Gastrocnemius medialis (tissue), 4 donors: ENCODE measurements at places on chromosomes 4 and X. TPM values are rescaled to one million over a fixed set of nuclear protein-coding genes. Genes with fewer than 3 reads are reported as not detected.
A peak's percentile ranks its signal among the peaks of the same experiment; 100 is the strongest.

- no peak for DNase-seq
- H3K4me3 ChIP-seq: no peak overlapping the region
- H3K36me3 ChIP-seq: no peaks in the 10 kb centered on the region
- H3K27ac ChIP-seq: no peak overlapping the region
- no peaks in the 10 kb centered on the region for H3K27me3 ChIP-seq
- H3K4me1 ChIP-seq: no peaks in the 10 kb centered on the region
Observed at GRCh38 chr4:89586864-89587263, 250.1 kb downstream of the SNCA start.

The BEND2 gene
- not detected for total RNA-seq

DNA sequence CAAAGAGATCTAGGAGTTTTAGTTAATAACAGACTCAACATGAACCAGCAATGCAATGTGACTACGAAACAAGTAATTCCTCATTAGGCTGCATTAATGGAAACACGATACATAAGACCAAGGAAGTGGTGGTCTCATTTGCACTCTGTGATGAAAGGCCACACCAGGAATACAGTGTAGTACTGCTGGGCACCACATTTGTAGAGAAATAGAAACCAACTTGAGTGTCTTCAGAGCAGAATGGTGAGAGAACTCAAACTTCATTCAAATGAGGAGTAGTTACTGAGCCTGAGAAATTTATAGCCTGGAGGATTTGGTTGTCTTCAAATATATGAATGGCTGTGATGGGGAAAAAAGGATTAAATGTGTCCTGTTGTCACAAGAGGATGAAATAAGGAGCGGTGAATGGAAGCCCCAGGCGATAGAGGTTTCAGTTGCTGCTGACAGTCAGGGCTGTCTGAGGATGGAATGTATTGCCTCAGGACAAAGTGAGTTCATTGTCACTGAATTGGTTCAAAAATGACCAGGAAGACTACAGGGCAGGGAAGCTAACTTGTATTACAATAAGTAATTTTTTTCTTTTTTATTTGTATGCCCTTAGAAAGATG is 50.9 kb downstream of the NFKB1 start:
- DNase-seq: no peak
- no peaks in the 10 kb centered on the region for H3K27me3 ChIP-seq
- no peaks in the 10 kb centered on the region for H3K36me3 ChIP-seq
- no peak overlapping the region for H3K4me3 ChIP-seq
- no peak overlapping the region for H3K27ac ChIP-seq

GRCh38 chr4:71460371-71460770 is 121.6 kb downstream of the SLC4A4 start:
- no peak overlapping the region for H3K4me3 ChIP-seq
- no peaks in the 10 kb centered on the region for H3K27me3 ChIP-seq
- no peak overlapping the region for H3K27ac ChIP-seq
- H3K4me1 ChIP-seq: no peaks in the 10 kb centered on the region

- peaks cover 29% of the 10 kb centered on the region for H3K4me1 ChIP-seq
- DNase-seq: no peak
- no peaks in the 10 kb centered on the region for H3K36me3 ChIP-seq
- peak overlapping the region; percentile 62 for H3K27ac ChIP-seq
- no peak overlapping the region for H3K4me3 ChIP-seq
Observed at GRCh38 chr4:10005632-10006031, 15.7 kb downstream of the SLC2A9 start.

DNA sequence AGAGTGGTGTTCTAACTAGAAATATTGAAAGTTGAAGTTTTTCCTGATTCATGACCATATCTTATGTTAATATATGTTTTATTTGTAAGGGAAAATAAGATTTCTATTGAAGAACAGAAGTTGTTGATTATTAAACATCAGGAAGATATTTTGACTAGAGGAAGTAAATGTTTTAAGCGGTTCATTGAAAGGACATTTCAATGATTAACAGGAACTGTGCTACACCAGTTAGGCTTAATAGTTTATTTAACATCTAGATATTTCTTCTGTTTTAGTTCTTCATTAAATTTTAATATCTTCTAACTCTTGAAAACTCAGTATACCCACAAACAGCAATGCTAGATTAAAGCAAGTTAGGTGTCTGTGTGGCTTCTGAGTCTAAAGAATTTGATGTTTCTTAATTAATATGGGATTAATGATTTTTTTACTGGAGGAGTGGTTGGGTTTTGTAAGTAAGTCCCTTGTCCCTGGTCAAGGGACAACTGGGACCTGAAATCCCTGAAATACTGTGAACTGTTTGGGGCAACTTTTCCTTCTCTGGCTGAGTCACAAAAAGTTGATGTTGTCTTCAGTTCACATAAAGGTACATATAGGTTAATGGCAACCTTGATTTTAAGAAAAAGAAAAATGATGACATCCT is 42.9 kb upstream of the CYP4V2 start:
- no peak overlapping the region for H3K4me3 ChIP-seq
- H3K27me3 ChIP-seq: no peaks in the 10 kb centered on the region
- no peak for DNase-seq
- H3K4me1 ChIP-seq: peaks cover 9% of the 10 kb centered on the region
- no peak overlapping the region for H3K27ac ChIP-seq

- H3K4me3 ChIP-seq: no peak overlapping the region
- no peak overlapping the region for H3K27ac ChIP-seq
- H3K4me1 ChIP-seq: peaks cover 27% of the 10 kb centered on the region
Observed at GRCh38 chr4:138177278-138177968, 64.7 kb downstream of the SLC7A11 start.

DNA sequence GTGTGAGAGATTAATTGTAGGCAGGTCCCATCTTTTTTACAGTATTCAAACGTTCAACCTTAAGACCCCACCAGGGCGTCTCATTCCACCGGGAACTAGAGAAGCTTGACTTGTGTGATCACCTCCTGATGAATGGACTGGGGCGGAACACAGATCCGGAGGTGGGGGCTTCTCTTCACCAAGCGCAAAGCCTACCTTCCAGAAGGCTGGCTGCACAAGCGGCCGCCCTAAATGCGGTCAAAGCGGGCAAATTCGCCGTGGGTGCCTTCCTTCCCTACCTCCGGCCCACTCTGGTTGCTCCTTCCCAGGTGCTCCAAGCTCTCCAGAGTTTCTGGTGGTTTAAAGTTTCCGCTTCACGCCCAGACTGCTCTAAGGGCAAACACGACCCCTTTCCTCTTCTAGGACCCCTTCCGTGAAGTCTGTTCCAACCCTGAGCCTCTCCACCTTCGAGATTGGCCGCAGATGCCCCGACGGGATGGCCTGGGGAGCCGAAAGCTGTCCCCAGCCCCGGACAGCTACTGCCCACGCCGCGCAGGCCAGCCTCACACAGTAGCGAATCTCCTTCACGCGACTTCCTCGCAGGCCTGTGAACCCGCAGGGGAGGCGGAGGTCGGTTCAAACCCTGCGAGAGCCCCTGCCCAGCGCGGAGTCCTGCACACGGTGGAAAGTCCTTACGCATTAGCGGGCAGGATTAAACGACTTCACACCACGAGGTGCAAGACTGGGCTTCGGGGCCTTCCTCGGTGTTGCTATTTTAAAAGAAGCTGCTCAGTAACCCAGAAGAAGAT is 1.6 kb upstream of the WWC2 start:
- H3K36me3 ChIP-seq: no peaks in the 10 kb centered on the region
- no peak for DNase-seq
- peak overlapping the region; percentile 82 for H3K27ac ChIP-seq
- peaks cover 15% of the 10 kb centered on the region for H3K4me1 ChIP-seq
- peak overlapping the region; percentile 80 for H3K4me3 ChIP-seq
- no peaks in the 10 kb centered on the region for H3K27me3 ChIP-seq

The LRP2BP gene
- total RNA-seq: 0.42 TPM

GRCh38 chrX:18537068-18537467 is 111.7 kb downstream of the CDKL5 start:
- no peaks in the 10 kb centered on the region for H3K4me1 ChIP-seq
- H3K27me3 ChIP-seq: no peaks in the 10 kb centered on the region
- H3K4me3 ChIP-seq: no peak overlapping the region
- H3K27ac ChIP-seq: no peak overlapping the region
- H3K36me3 ChIP-seq: no peaks in the 10 kb centered on the region

The ADH1C gene
- total RNA-seq: 27.0 TPM

The IGBP1 gene
- total RNA-seq: 77.4 TPM

- no peak overlapping the region for H3K27ac ChIP-seq
- no peaks in the 10 kb centered on the region for H3K36me3 ChIP-seq
- H3K4me3 ChIP-seq: no peak overlapping the region
- no peaks in the 10 kb centered on the region for H3K4me1 ChIP-seq
Observed at GRCh38 chr4:71360844-71361243, 22.0 kb downstream of the SLC4A4 start.

GRCh38 chr4:91171217-91171616 is 1044.0 kb downstream of the CCSER1 start:
- DNase-seq: no peak
- H3K4me3 ChIP-seq: no peak overlapping the region
- no peaks in the 10 kb centered on the region for H3K4me1 ChIP-seq
- no peak overlapping the region for H3K27ac ChIP-seq
- no peaks in the 10 kb centered on the region for H3K27me3 ChIP-seq

- no peak overlapping the region for H3K27ac ChIP-seq
- no peaks in the 10 kb centered on the region for H3K27me3 ChIP-seq
- no peak overlapping the region for H3K4me3 ChIP-seq
Observed at GRCh38 chrX:105117621-105118020, 102.9 kb downstream of the TEX13A start.

The SUPT20HL1 gene
- not detected for total RNA-seq

- no peaks in the 10 kb centered on the region for H3K4me1 ChIP-seq
- no peak for DNase-seq
- no peaks in the 10 kb centered on the region for H3K36me3 ChIP-seq
- no peak overlapping the region for H3K4me3 ChIP-seq
- peaks cover 10% of the 10 kb centered on the region for H3K27me3 ChIP-seq
Observed at GRCh38 chrX:70444946-70445656, 466 bp downstream of the DLG3 start.

DNA sequence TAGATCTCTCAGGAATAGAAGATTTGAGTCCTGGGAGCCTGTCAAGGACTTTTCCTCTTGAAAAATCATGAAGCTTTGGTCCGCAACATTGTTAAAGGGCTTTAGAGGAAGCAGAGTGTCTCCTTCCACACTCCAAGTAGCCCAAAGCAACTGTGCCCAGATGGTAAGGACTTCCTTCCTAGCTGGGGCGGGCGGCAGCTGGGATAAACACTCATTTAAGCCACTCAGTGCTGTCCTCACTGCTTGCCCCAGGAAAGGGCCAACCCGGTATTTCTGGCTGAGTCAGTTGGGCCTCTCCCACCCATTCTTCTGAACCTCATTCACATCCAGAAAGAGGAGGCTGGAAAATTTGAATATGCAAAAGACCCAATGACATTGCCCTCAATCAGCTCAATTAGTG is 144.3 kb downstream of the CHIC2 start:
- no peaks in the 10 kb centered on the region for H3K4me1 ChIP-seq
- H3K27me3 ChIP-seq: no peaks in the 10 kb centered on the region
- H3K27ac ChIP-seq: no peak overlapping the region
- DNase-seq: no peak
- no peak overlapping the region for H3K4me3 ChIP-seq
- H3K36me3 ChIP-seq: no peaks in the 10 kb centered on the region

The GASK1B gene
- 1.8 TPM for total RNA-seq

The HAUS3 gene
- total RNA-seq: 12.1 TPM

The SAGE1 gene
- total RNA-seq: not detected

DNA sequence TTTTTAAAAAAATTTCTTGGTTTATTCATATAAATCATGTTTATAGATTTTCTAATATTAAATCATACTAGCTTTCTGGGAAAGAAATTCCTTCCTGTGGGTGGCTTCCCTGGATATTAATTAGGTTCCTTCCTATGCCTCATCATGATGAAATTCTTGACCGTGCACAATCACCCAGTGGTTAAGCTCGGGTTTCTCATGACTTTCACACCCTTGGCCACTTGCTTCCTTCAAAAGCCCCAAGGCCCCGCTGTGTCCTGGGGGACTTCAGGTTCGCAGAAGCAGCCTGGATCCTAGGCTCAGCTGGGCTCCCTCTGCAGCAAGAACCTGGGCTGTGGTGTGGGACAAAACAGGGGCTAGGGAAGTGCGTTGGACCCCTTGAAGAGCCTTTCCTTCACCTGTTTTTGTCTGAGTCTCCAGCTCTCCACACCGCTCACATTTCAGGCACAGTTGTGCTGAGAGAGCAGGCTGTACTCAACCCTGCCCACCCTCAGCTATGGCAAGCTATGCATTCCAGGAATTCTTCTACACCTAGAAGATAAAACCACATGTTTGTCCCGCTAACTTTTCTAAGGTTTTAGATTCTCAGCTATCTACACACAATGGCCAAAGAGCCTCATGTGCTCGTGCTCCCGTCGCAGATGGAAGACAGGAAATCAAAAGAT is 48.9 kb upstream of the TMSB15B start:
- H3K4me3 ChIP-seq: no peak overlapping the region
- no peak for DNase-seq
- H3K27ac ChIP-seq: no peak overlapping the region
- H3K36me3 ChIP-seq: no peaks in the 10 kb centered on the region
- H3K4me1 ChIP-seq: no peaks in the 10 kb centered on the region

GRCh38 chrX:109954333-109954732 is 48.6 kb upstream of the TMEM164 start:
- no peak overlapping the region for H3K27ac ChIP-seq
- H3K4me1 ChIP-seq: peaks cover 4% of the 10 kb centered on the region
- H3K36me3 ChIP-seq: no peaks in the 10 kb centered on the region

- H3K4me3 ChIP-seq: no peak overlapping the region
- no peak for DNase-seq
- H3K27ac ChIP-seq: no peak overlapping the region
- no peaks in the 10 kb centered on the region for H3K4me1 ChIP-seq
- H3K27me3 ChIP-seq: no peaks in the 10 kb centered on the region
- no peaks in the 10 kb centered on the region for H3K36me3 ChIP-seq
Observed at GRCh38 chr4:52588097-52588496, 71.0 kb downstream of the USP46 start.

The SMPX gene
- 79.1 TPM for total RNA-seq

DNA sequence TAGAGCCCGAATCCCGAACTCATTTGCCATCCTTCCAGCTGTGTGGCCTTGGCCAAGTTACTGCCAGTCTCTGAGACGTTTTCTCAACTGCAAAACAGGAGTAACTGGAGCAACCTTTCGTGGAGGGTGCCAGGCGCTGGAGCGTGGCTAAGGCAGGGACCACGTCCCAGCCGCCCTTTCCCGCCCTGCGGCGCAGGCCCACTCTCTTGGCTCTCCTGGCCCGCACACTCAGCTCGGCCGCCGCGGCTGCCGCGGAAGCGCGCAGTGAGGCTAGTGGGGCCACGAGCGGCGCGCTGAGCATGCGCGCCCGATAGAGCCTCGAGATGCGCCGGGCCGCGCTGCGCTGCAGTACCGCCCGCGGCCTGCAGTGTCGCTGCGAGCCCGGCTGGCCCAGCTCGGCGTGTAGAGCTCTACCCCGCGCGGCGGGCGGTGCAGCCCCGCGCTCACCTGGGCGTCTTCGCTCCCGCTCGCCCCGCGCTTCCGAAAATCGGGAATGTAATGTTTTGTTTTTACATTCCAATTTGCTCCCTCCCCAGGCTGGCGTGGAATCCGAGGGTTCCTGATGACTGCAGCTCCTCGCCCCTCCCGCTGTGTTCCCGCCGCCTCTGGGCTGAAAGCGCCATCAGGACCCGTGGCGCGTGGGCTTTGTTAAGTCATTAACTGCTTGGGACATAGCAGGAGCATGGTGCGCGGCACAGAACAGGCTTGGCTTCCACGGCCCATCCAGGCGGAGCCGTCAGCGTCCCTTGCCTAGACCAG is 4.0 kb upstream of the ZNF518B start:
- H3K4me3 ChIP-seq: peak overlapping the region; percentile 39
- no peak overlapping the region for H3K27ac ChIP-seq
- no peaks in the 10 kb centered on the region for H3K4me1 ChIP-seq
- H3K27me3 ChIP-seq: peaks cover 32% of the 10 kb centered on the region
- no peak for DNase-seq
- H3K36me3 ChIP-seq: no peaks in the 10 kb centered on the region
